Stomach (tissue), 19 donors: ENCODE measurements at places on chromosomes 16 and 17.

GRCh38 chr16:78583441-78583840 lies 484.0 kb downstream of the WWOX start:
- no peak for DNase-seq

GRCh38 chr17:35068249-35068648 lies 4.7 kb upstream of the RFFL start:
- DNase-seq = no peak

DNA sequence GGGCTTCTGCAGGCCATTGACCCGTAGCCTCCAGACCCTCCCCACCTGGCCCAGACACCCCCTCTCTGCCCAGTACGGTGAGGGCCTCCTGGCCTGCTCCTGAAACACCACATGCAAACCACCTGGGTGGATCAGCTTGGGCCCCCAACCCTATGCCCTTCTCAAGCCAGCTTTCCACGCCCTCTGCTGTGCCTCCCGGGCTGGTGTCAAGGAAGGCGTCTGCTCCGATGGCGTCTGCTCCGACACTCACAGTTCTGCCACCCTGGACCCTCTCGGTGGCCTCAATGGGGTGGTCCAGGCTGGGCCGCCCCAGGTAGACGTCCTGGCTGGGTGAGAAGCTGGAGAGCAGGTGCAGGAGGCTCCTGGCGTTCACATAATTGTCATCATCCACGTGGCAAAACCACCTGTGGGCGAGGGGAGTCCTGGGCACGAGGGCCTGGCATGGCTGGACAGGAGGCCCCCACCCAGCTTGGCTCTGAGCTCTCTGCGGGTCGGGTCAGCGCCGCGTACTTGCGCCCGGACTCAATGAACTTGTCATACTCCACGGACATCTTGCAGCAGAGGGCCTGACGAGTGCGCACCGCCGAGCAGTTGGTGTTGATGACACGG lies 1.4 kb downstream of the RFNG start:
- no peak for DNase-seq

- DNase-seq = no peak
These were observed 22.3 kb upstream of the TEKT3 start for GRCh38 chr17:15363702-15364101.

DNA sequence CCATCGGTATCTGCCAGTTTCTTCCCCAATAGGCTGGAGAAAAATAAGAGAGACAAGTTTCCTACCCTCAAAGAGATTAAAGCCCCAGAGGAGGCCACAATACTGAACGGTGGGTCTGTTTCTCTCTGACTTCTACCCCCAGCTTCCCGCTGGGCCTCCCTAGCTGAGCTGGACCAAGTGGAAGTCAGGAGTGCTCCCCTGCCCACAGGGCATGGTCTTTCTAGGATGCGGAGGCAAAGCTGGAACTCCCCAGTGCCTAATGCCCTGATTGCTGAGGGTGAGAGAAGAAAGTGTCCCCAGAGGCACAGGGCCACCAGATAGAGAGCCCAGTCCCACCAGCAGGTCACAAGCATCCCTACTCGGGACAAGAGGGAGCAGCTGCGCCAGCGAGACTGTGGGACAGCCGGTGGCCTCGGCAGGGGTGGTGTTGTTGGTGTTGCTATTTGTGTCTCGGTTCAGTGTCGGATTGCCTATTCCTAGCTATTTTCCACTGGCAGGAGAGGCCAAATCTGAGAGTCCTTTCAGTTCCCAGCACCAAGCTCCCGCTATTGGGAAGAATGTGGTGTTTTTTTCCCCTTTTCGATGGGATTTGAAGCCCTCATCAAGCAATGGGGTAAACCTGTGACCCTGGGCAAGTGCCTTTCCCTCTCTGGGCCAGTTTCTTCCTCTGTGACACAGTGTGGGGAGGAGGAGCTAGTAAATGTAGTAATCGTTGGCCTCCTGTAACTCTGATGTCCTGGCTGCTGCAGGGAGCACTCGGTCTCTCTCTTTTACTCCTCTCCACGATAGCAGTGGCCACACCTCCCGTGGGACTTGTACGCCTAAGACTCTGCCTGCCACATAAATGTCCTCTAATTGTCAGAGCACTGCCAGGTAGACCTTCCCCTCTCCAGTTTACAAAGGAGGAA lies 22.5 kb upstream of the TBX2 start:
- no peak for DNase-seq

DNA sequence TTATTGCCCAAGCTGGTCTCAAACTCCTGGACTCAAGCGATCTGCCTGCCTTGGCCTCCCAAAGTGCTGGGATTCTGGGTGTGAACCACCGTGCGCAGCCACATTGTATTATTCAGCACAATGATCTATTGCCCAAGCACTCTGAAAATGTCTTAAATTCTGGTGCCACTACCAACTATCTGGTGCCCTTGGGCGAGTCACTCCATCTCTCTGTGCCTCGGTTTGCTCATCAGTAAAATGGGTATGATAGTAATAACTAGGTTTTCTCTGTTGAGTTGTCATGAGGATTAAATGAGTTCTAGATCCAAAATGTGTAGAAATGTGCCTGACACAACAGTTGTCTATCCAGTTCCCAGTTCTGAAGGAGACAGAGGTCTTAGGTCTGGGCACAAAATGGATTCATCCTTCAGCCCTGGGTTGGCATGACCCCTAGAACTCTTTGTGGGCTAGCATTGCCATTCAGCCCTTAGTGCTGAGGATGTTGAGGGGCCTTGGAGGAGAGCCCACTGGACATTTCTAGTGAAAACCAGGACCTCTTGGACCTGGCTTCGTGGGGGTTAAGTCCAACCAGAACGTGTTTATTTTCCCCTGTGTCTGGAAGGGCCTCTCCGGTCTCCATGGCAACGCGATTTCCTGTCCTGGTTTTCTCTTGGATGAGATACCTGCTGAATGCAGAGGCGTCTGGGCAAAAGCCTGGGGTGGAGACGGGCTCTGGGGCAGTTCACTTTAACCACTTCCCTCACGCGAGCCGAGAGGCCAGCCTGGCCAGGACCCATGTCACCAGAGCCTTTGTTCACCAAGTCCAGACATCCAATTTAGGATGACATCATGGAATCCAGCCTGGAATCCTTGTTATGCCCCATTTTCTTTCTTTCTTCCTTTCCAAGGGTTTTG lies 43.7 kb upstream of the TNRC6A start:
- DNase-seq = peak; percentile 33

DNA sequence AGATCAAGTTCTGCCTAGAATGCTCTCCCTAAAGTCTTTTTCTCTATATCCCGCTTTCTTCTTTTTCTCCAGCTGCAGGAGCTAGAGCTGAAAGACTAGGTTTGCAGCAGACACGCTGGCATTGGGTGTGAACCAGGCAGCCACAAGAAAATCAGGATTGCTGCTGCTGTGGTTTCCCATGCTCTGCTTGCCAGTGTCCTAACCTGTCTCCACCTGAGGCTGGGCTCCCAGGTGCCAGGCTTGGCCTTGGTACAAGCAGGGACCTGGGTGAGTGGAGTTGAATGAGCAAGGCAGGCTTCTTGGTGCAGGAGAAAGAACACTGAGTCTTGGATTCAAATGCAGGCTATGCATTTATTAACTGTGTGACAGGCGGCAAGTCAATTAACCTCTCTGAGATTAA lies 440.3 kb upstream of the MAF start:
- DNase-seq = no peak

DNA sequence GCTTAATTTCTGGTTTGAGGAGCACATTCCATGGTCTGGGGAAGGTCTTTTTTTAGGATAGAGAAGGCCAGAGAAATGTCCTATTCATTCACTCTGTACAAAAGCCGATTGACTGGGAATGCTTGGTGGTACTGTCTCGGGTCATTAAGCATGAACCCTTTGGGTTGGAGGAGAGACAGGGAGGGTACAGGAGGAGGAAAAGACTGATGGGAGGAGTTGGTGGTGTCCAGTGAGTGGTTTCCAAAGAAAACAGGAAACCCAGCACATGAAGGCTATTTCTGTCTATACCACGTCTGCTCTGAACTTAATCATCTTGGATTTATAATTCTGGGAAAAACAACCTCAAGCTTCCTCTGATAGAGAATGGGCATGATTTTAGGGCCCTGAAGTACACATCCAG lies 111.9 kb downstream of the XYLT1 start:
- DNase-seq = no peak

DNA sequence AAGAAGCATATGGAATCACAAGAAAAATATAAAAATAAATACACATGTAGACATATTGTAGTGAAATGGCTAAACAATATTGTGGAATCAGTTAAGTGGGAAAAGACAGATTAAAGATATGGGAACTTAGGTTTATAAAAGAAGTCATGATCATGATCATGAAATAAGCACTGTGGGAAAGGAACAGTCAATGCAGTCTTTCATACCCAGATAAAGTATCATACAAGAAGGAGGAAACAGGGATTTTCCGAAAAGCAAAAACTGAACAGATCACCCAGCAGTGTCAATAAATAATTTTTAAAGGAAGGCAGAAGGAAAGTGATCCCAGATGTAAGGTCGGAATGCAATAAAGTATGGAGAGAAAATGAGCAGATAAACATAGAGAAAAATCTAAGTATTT lies 71.6 kb downstream of the NETO2 start:
- no peak for DNase-seq

GRCh38 chr17:68359791-68360535 lies 68.7 kb downstream of the ARSG start:
- DNase-seq = no peak

DNA sequence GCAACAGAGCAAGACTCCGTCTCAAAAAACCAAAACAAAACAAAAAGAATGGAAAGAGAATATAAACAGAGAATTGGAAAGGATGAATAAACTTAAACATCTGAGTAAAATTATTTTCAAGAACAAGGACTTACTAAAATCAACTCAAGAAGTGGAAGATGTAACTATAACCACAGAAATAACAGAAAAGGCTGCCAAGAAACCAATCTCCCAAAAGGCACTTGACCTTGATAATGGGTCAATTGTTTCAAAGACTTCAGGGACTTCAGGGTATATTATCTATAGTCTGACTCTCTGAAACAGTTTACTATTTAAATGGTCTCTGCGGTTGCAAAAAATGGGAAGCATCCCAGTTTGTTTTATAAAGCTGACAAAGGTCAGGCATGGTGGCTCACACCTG lies 35.1 kb downstream of the VPS53 start:
- no peak for DNase-seq
